ENCODE measurements at places on chromosomes 16 and 17. TPM values are rescaled to one million over a fixed set of nuclear protein-coding genes. Genes with fewer than 3 reads are reported as not detected.

The CRHR1 gene
- not detected for total RNA-seq

The SPNS3 gene
- total RNA-seq, result 0.35 TPM

- DNase-seq, result no peak
Measured at GRCh38 chr17:51372345-51373004, 112.1 kb downstream of the UTP18 start.

The MXRA7 gene
- 375 TPM for total RNA-seq

DNA sequence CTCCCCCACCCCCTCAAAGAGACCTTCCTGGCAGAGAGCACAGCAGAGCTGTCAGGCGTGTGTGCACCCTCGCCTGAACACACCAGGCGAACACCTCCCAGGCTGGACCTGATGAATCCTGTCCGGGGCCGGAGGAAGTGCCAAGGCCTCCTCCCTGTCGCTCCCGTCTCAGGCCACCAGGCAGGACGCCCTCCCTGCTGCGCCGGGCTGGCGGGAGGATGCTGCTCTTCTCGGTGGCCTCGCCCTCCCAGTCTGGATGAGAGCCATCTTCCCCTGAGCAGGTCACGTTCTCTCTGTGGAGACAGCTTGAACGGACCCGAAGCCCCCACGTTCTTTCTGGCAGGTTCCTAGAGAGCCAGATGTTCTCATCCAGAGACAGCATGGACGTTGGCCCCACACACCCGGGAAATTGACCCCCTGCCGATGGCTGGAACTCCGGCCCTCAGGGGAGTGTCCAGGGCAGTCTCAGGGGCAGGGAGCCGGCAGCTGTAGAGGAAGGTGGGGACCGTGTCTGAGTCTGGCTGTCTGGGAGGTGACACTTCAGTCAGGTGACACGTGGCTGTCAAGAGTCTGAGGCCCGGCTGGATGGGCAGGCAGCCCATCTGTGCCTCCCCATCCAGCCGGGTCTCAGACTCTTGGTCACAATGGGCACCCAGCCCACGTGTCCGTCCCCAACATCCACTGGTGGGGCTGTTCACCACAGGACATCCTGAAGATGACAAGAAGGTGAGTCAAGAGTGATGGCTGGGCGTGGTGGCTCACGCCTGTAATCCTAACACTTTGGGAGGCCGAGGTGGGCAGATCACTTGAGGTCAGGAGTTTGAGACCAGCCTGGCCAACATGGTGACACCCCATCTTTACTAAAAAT is 5.0 kb upstream of the TIMP2 start:
- peak; percentile 67 for DNase-seq

DNA sequence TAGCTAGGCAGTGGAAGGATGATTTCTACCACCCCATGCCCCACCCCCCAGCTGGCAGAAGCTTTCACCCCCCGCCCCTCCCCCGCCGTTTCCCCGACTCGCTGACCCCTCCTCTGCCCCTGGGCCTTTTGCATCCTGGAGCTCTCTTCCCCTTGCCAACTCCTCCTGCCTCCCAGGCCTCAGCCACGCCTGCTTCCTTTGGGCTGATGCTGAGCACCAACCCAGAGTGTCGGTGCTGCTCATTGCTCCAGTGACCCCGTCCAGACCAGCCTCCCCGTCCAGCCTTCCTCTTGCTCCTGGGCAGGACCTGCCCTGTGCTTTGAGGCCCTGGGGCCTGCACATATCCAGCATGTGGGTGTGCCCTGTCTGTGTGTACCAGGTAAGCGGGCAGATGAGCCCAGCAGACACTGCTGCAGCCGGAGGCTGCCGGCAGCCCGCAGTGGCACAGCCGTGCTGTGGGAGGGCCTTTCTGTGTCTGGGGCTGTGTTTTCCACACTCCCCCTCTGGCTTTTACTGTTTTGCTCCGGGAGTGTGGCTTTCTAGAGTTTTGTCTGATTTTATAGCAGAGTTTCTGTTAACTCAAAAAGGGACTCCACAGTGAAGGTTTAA is 72.9 kb downstream of the JPH3 start:
- no peak for DNase-seq

- peak; percentile 99 for DNase-seq
Measured at GRCh38 chr16:54929090-54930004, 1.3 kb upstream of the IRX5 start.

DNA sequence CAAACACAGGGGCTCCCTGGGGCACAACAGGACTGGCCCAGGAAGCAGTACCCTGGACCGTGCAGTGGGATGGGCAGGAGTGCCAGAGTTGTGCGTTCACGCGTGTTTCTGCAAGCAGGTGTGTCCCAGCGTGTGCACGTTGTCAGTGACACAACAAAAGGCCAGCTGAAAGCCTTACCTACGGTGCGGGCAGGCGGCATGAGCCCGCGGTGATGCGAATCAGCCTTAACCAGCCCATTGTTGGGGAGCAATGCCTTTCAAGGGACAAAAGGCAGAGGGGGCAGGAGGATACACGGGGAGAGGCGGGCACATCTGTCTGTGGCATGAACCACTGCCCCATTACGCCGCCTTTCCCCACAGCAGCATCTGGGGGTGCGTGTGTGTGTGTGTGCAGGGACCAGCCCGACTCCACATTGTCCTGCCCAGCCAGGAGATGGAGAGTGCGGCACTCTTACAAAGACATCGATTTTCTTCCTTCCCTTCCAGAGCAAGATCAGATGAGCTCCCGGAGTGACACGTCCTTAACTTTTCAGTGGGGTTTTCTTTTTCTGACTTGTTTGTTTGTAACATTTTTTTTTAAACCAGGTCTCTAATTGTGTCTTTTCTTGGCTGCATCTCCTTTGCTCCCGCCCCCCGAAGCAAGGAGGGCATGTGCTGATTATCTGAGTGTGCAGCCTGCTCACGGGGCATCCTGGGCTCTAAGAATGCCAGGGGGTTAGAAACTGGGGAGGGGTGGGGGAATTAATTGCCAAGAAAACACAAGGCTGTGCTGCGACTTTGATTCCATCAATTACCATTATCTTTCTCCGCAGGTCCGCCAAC is 158.1 kb downstream of the ZNF423 start:
- DNase-seq, result no peak
